Activated CD8-positive, alpha-beta memory T cell treated with anti-CD3 and anti-CD28 coated beads for 36 hours (primary cell): ENCODE measurements at places on chromosomes 2 and 18. TPM values are rescaled to one million over a fixed set of nuclear protein-coding genes. Genes with fewer than 3 reads are reported as not detected.

Gene KATNAL2
- 0.32 TPM for total RNA-seq

Gene HOXD11
- not detected for total RNA-seq

Gene APOB
- total RNA-seq = not detected

Gene NHEJ1
- 20.0 TPM for total RNA-seq

Gene EGR4
- total RNA-seq = 0.25 TPM

Gene LINC00305
- total RNA-seq = not detected

Gene SLC11A1
- 0.13 TPM for total RNA-seq

Gene KIF5C
- 24.3 TPM for total RNA-seq

Gene FOXI3
- total RNA-seq = not detected

Gene UGT1A8
- total RNA-seq = not detected

Gene TUBA3D
- not detected for total RNA-seq

Gene AFF3
- total RNA-seq = 1.1 TPM

Gene UGT1A4
- total RNA-seq = not detected

Gene MTCL1
- total RNA-seq = 1.1 TPM

Gene TANC1
- total RNA-seq = 0.25 TPM

Gene SLC19A3
- not detected for total RNA-seq

Gene SPATA3
- total RNA-seq = 0.44 TPM

Gene SIX2
- total RNA-seq = not detected

Gene ASXL3
- total RNA-seq = not detected

Gene PDCD1
- total RNA-seq = 53.0 TPM

Gene TMEM182
- 4.7 TPM for total RNA-seq

Gene SH3RF3
- 0.44 TPM for total RNA-seq

Gene GREB1
- 0.30 TPM for total RNA-seq

Gene CHST9
- total RNA-seq = not detected

Gene SALL3
- 0.02 TPM for total RNA-seq

Gene STPG4
- 0.32 TPM for total RNA-seq

Gene NOP58
- 215 TPM for total RNA-seq

Gene RNF144A
- total RNA-seq = 13.1 TPM

Gene GRB14
- total RNA-seq = not detected

Gene VWC2L
- not detected for total RNA-seq

Gene LMAN2L
- 6.9 TPM for total RNA-seq

Gene NT5C1B
- total RNA-seq = not detected

Gene GPR45
- total RNA-seq = not detected

Gene CCDC121
- total RNA-seq = not detected

Gene M1AP
- not detected for total RNA-seq

Gene KCNG3
- total RNA-seq = 0.10 TPM

Gene LIMS4
- total RNA-seq = 0.59 TPM

Gene HOXD3
- not detected for total RNA-seq

Gene PKDCC
- total RNA-seq = not detected

Gene CDH20
- total RNA-seq = 0.06 TPM
